T-helper 22 cell (primary cell): ENCODE measurements at places on chromosomes 11 and 22.

DNA sequence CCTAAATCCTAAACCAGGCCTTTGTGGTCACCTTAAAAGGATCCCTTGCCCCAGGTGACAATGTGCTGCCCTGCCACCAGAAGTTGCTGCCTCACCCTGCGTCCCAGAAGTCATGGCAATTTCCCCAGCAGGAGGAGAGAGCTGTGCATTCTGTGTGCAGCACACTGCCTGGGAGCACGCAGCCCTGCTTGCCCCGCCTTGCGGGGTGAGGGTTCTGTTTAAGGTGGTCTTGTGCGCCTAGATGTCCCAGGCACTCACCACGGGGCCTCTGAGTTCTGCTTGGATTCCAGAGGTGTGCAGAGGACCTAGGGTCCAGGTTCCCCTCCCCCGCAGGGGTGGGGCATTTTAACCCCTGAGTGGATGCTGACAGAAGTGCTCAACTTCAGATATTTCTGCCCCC is 95.0 kb downstream of the GRAMD1B start:
- DNase-seq = no peak

DNA sequence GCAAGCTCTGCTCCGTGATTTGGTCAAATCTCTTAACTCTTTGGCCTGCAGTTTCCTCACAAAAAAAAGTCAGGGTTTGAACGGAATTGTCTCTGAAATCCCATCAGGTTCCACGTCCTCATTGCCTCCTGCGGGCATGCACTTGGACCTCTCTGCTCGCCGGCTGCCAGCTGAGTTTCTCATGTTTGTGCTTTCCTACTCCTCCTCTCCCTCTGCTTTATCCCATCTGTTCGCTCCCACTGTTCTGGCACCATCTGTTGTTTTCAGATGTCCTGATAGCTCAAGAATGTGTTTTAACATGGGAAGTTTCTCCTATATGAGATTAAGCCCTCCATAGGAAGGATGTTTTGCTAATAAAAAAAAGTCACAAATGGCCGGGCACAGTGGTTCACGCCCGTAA is 49.4 kb upstream of the ARHGAP42 start:
- DNase-seq = no peak

DNA sequence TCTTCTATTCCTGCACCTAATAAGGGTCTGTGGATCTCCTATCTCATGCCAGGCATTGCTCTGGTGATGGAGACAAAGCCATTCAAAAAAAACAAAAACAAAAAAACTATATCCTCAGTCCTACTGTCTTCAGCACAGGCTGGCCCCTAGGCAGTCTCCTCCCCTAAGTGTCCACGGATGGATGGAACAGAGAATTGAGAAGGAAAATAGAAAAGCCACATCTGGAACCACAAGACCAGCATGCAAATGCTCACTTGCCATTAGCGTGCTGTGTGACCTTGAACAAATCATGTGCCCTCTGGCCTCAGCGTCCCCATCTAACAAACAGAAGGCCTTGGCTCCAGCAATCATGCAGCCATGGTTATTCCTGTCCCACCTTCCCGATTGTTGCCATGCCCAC is 32.7 kb upstream of the CD82 start:
- DNase-seq = no peak

- DNase-seq = no peak
Measured at GRCh38 chr11:114194702-114195101, 101.5 kb upstream of the NNMT start.

GRCh38 chr11:62905927-62906531 is 15.1 kb downstream of the CHRM1 start:
- DNase-seq = peak; percentile 38
